ENCODE measurements at places on chromosomes 6 and 20.

GRCh38 chr6:46013639-46014038 lies 2.0 kb downstream of the CLIC5 start:
- DNase-seq: no peak

- DNase-seq: no peak
Measured at GRCh38 chr6:16412171-16412570, 173.8 kb downstream of the GMPR start.

GRCh38 chr6:103799971-103800670 lies 1059.6 kb downstream of the HACE1 start:
- DNase-seq: no peak

- DNase-seq: no peak
Measured at GRCh38 chr6:23175391-23175790, 606.0 kb downstream of the HDGFL1 start.

GRCh38 chr6:149471801-149472200 lies 13.0 kb downstream of the ZC3H12D start:
- DNase-seq: no peak
